Upper lobe of right lung (tissue), 1 donor: ENCODE measurements at places on chromosomes 2 and 18. TPM values are rescaled to one million over a fixed set of nuclear protein-coding genes. Genes with fewer than 3 reads are reported as not detected.

The ETAA1 gene
- total RNA-seq: 13.7 TPM

The FBXO15 gene
- total RNA-seq: 0.81 TPM

The LHCGR gene
- total RNA-seq: not detected

The TMEM247 gene
- not detected for total RNA-seq

The CNDP1 gene
- not detected for total RNA-seq

The ACMSD gene
- total RNA-seq: not detected

The UGT1A5 gene
- total RNA-seq: not detected

The CHCHD5 gene
- 23.9 TPM for total RNA-seq

The TRIM43 gene
- not detected for total RNA-seq

The CROCC2 gene
- total RNA-seq: 0.26 TPM

The CD226 gene
- 5.8 TPM for total RNA-seq

The EN1 gene
- total RNA-seq: not detected
